Fibroblast of skin of left quadriceps (primary cell): ENCODE measurements at places on chromosomes 6 and 20.

DNA sequence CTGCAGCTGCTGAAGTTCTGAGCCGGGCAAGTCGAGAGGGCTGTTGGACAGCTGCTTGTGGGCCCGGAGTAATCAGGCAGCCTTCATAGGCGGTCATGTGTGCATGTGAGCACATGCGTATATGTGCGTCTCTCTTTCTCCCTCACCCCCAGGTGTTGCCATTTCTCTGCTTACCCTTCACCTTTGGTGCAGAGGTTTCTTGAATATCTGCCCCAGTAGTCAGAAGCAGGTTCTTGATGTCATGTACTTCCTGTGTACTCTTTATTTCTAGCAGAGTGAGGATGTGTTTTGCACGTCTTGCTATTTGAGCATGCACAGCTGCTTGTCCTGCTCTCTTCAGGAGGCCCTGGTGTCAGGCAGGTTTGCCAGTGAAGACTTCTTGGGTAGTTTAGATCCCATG lies 21.2 kb upstream of the MAPK13 start:
- DNase-seq = no peak

DNA sequence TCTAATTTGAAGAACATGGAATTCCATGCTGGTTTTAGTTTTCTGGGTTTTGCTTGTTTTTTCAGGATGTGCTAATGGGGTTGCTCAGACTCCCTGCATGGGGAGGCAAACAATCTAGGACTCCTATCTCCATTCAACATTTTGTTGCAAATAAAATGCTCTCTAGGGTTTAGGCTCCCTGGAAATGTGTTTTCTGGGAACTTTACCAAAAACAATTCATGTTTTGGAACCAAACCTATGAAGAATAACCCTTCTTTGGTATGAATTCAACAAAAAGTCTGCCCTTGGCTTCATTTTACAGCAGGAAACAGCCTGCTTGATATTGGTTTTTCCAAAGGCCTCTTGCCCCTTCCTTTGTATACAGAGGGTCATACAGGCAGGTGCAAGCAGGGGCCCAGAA lies 217.7 kb downstream of the FOXA2 start:
- no peak for DNase-seq

DNA sequence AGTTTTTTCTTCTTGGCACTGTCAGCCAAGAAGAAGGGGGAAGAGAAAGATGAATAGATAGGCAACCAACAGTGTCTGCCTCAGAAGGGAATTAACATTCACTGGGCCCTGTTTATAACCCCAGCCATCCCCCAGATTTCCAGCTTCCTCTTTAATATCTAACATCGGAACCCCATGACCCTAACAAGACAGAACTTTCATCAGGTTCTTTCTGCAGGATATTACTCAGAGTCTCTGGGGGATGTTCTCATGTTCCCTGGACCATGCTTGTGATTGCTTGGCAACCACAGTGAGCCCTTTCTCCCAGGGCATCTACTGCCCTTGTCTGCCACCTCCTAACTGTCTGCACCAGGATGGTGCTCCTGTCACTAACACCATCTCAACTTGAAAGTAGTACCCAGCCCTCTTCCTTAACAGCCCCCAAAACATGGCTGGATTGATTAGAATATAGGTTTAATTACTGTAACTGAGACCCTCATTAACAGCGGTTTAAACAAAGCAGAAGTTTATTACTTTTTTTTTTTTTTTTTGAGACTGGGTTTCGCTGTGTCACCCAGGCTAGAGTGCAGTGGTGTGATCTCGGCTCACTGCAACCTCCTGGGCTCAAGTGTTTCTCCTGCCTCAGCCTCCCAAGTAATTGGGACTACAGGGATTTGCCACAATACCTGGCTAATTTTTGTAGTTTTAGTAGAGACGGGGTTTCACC lies 12.0 kb upstream of the PTPN1 start:
- no peak for DNase-seq

- no peak for DNase-seq
Observed at GRCh38 chr6:53945765-53946407, 151.1 kb downstream of the LRRC1 start.

- no peak for DNase-seq
Observed at GRCh38 chr6:118588626-118589025, 40.5 kb downstream of the PLN start.

- no peak for DNase-seq
Observed at GRCh38 chr20:47258745-47259695, 97.5 kb downstream of the ZMYND8 start.

DNA sequence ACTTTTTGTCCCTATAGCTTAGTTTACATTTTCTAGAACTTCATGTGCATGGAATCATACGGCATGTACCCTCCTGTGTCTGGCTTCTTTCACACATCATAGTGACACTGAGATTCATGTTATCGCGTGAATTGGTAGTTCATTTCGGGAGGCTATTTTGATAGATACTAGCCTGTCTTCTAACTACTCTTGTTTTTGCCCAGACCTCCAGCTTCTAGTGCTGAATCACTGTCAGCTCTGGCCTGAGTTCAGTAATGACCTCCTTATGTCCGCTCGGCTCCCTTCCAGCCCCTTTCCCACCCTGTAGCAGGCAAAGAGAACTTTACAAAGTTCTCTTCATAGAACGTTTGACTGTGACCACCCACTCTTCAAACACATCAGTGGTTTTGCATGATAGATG lies 14.1 kb downstream of the MYBL2 start:
- no peak for DNase-seq

DNA sequence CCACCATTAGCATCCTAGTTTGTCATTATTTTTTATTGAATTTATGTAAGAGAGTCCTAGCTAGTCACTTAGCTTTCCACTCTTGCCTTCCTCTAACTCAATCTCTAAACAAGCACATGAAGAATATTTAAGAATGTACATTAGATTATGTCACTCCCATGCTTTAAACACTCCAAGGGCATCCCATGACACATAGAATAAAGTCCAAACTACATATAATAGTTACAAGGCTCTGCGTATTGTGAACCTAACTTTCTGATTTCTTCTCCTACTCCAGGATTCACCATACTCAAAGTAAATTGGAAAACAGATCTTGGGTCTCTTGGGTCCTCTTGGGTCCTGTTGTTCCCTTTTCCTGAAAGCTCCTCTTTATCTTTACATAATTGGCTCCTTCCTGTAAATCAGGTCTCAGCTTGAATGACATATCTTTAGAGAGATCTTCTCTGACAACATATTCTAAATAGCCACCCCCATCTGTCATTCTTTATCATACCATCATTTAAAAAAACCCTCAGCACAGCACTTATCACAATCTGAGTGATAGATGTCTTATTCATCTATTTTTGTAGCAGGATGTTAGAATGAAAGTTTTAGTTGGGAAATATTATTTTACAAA lies 1042.4 kb upstream of the FLRT3 start:
- no peak for DNase-seq

- peak; percentile 18 for DNase-seq
Observed at GRCh38 chr6:34056305-34057108, 89.4 kb downstream of the GRM4 start.

GRCh38 chr6:124463271-124463670 lies 499.0 kb upstream of the RNF217 start:
- DNase-seq = no peak

GRCh38 chr6:7414811-7415210 lies 25.2 kb downstream of the RIOK1 start:
- peak; percentile 56 for DNase-seq

GRCh38 chr6:75748003-75748742 lies 866 bp upstream of the MYO6 start:
- no peak for DNase-seq

- DNase-seq = no peak
Observed at GRCh38 chr6:33183071-33183683, 9.1 kb downstream of the COL11A2 start.

DNA sequence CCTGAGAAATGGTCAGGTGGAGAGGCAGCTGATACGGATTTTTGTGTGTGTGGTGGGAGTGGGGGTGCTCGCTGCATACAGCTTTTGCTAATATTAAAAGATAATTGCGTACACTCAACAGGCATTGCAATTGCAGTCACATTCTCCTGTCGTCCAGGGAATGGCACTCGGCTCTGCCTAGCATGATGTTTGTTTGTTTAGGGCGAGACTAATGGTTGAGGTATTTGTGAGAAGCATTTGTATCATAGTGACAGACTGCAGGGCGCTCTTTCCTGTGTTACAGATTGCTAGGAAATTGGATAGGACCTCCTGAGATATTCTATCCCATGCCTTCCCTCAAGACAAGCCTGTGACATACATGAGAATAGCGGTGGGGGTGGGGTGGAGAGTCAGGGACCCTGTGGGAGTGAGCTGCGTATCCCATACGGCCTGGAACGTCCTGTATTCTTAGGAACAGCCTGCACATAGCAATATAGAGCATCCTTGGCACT lies 207.4 kb downstream of the SOX4 start:
- no peak for DNase-seq

- DNase-seq = no peak
Observed at GRCh38 chr6:65505736-65506135, 201.3 kb downstream of the EYS start.

- no peak for DNase-seq
Observed at GRCh38 chr6:29955783-29956182, 13.5 kb downstream of the HLA-A start.

GRCh38 chr6:2433711-2434110 lies 188.3 kb upstream of the GMDS start:
- no peak for DNase-seq

DNA sequence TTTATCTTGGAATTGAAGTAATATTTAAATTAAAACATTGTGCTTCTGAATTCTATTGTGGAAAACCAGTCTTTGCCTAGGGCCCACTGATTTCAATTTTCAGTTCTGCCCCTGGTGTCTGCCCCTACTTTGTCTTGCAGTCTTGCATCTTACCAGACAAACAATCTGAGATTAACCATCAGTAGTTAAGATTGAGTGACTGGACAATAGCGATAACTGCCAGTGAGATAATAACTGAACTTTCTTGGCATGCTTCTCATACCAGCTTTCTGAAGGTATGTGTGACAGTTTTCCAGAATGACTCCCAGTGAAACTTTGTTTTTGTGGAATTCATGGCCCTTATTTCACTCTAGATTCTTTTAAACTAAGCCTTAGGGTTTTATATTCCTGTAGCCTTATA lies 53.5 kb downstream of the KCNQ5 start:
- no peak for DNase-seq
